ENCODE measurements at places on chromosomes 2 and 18.

- DNase-seq, result no peak
Observed at GRCh38 chr2:207008105-207008990, 69.0 kb downstream of the CPO start.

GRCh38 chr2:54480025-54480424 is 23.9 kb downstream of the SPTBN1 start:
- no peak for DNase-seq

DNA sequence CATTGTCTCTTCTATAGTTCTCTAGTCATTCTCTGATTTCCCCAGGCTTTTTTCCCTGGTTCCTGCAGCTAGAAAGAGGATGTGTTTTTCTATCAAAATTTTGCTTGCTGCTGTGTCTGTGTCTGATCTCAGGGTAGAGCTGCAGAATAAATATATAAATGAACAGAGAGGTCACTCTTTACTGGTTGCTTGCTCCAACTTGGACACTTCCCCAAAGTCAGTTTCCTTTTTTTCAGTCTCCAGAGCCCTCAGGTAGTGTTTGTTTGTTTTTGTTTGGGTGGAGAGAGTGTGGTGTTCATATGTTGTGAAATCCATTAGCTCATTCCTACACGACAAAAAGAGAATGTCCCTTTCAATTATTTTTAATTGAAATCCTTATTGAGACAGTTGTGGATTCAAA is 85.8 kb downstream of the CERS6 start:
- DNase-seq, result no peak

- DNase-seq, result no peak
Observed at GRCh38 chr2:6934758-6935651, 17.8 kb downstream of the RNF144A start.

DNA sequence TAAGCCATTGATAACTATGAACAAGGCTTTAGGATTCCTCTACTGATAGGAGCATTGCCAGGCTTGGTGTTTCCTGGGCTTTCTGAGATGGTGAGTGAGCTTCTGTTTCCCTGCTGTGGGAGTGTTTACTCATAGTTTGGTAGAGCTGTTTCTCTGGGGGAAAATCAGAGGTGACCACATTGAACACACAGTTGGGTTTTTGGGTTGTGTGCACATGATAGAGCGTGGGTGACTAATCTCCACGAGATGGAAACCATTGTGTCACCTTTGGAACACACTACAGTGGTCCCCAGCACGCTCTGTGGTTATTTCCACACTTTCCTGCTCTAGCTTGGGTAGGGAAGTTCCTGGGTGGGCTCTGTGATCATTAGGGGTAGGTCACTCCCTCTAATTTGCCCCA is 5.4 kb downstream of the IL1R1 start:
- DNase-seq, result peak; percentile 66

DNA sequence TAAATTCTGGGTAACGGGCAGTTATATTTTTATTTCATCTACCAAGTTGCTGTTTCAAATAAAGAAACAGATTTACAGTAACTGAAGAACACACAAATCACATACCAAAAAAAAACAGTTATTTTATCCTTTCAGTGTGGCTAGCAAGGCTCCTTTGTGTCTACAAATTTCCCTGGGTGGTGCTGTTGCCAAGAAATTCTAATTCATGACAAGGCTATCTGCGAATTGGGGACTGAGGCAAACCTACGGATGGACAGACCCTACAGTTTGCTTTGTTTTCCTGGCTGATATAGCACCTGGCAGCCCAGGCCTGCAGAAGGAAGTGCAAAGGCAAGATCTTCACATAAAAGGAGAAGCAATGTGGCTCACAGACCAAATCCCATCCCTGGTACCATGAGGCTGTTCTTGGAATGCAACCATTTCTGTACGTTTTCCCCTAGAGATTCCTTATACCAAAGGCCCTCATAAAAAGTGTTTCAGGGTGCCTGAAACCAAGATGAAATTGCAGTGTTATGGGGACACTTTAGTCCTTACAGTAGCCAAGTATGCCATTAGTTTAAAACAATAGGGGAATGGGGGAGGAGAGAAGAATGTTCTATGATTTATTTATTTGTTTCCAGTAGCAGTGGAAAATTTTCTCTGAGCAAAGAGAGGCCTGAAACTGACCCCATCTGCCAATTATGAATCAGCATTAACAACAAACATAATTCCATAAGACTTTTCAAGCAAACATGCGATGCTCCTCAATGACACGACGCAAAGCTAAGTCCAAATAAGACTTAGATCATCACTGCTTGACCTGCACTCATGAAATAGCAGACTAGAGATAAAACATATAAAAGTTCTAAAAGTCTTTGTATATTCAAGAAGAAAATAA is 4.3 kb downstream of the KLF7 start:
- DNase-seq, result no peak

GRCh38 chr2:190303647-190304046 is 16.0 kb downstream of the HIBCH start:
- no peak for DNase-seq

- DNase-seq, result no peak
Observed at GRCh38 chr2:228802181-228803071, 468.7 kb downstream of the PID1 start.

GRCh38 chr2:179428649-179429048 is 164.0 kb upstream of the SESTD1 start:
- no peak for DNase-seq

GRCh38 chr2:160581448-160581847 is 87.8 kb upstream of the RBMS1 start:
- DNase-seq, result no peak

GRCh38 chr2:207156451-207157161 is 9.1 kb downstream of the KLF7 start:
- no peak for DNase-seq

GRCh38 chr18:68148863-68149262 is 566.0 kb downstream of the TMX3 start:
- no peak for DNase-seq

- DNase-seq, result no peak
Observed at GRCh38 chr2:180979749-180980105, 678 bp upstream of the UBE2E3 start.

- DNase-seq, result no peak
Observed at GRCh38 chr2:239394978-239395377, 5.8 kb downstream of the HDAC4 start.

DNA sequence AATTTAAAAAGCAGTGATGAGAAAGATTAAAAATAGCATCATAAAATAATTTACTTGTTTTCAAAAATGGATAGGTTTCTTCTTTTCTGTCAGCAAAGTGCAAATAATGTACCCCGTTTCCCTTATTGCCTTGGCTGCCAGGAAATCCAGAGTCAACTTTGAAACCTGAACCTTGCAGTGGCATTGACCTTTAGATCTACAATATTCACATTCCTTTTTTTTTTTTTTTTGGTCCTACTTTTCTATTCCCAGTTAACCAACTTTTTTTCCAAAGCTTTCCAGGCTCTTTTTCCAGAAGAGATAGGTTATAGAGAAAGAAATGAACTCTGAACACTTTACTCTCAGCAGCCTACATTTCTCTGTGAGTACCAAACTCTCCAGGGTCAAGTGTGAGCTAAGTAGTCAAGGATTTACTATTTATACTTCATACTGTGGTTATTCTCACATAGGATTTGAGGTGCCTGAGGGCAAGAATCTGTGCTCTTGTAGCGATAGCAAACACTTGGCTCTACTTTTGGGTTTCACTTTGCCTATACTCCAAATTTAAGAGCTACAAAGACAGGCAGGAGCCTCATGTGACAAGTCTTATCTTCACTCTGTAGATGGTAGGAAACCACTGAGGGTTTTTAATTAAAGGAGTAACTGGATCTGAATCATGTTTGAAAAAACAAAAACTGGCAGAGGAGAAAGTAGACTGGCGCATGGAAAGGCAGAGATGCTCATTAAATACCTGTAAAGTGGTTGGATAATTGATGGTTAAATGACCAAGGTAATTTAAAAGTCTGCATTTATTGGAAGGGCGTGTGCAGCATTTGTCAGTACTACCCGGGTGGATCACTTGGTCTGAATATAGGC is 63.2 kb upstream of the TMEM17 start:
- DNase-seq, result no peak

GRCh38 chr2:25524507-25524906 is 148.9 kb downstream of the DTNB start:
- DNase-seq, result no peak

- no peak for DNase-seq
Observed at GRCh38 chr2:111185361-111186022, 64.8 kb downstream of the BCL2L11 start.

DNA sequence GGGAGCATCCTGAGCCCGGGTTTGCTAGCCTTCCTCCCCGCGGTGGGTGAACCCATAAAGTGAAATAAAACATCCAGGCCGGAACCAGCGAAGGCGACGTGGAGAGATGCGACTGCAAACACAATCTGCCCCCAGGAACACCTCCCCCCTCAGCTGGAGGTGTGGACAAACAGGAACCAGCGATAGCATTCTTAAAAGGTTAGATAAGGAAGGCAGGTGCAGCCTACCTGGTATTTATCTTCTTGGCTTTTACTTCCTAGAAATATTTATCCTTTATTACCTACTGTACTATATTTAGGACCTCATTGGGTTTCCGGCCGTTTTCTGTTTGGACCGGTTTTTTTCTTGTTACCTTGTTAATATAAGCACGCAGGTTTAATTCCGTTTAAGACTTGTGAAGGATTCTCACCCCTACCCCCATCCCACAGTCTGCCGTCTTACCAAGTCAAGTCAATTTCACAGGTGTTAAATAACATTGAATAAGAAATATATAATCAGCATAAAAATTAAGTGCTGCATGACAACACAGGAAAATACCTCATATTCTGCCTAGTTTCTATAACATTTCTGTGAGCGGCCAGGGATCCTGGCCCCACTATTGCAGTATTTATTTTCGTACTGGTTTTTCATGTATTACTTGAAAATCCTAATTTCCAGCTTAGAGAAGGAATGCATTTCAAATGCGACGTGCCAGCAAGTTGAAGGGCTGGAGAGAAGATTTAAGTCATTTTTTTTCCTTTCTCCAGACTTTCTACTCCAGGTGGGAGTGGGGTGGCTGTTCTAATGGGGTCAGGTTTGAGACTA is 224.0 kb upstream of the ID2 start:
- no peak for DNase-seq

DNA sequence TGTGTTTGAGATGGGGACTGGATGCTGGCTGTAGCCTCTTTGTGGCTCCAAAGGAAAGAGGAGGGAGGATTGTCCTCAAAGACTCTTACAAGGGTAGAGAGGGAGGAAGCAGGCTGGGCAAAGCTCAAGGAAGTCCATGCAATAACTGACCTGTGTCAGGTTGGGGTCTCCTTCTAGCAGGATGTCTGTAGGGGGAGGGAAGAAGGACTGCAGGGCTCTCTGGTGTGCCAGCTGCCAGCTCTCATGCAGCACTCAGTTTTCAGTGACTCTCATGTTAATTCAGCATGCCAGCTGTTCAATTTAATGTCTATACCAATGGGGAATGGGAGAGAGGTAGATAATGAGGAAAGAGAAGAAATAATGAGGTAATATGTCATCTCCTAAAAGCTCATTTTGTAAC is 85.3 kb upstream of the RANBP2 start:
- no peak for DNase-seq

DNA sequence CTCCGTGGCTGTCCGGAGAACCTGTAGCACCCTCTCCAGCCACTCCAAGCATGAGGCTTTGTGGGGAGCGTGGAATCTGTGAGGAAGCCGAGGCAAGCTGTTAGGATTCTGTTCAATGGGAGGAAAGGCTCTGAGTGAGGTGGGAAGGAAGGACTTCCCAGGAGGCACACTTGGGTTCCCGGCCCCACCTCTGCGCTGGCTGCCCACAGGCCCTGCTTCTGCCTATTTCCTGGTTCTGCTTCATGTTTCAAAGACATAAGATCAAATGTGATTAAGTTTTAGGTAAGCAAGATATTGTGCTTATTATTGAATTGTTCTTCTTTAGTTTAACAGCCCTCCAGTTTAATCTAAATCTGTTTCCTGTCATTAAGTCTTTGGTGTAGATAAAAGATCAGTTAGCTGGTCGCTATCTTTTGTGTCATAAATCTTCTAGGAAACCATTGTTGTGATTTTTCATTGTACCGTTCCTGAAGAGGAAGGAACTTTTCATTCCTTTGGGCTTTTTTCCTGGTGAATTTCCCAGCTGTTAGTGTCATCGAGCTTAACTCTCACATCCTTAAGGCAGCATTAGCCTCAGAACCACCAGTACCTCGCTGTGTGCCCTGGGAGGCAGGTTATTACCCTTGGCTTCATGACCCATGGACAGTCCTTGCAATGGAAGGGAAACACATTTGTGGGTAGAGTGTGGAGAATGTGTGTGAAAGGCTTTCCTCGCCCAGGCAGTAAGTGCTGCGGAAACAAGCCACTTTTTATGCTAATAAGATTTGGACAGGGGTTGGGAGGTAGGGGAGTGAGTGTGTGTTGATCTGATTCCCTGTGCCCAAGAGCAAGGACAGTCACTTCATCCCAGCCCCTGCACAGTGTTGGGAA is 61.9 kb upstream of the ALPP start:
- no peak for DNase-seq

DNA sequence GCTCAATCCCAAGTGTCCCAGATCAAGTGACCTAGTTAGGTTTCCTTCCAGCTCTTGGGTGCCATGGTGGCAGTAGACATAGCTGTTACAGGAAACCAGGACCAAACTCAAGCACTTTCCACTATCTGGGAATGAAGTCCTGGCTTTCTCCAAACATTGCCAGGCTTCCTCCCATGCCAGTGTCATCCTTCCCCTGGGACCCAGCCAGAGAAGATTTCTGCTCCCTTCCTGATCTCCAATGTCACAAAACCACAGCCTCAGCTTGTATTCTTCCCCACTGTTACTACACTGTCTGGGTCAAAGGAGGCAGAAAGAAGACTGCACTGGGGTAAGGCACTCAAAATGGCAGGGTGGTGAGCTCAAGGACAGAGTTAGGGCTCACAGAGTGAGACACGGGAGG is 347.1 kb downstream of the TNS1 start:
- no peak for DNase-seq

- DNase-seq, result peak; percentile 34
Observed at GRCh38 chr2:43051338-43051737, 175.1 kb downstream of the ZFP36L2 start.

GRCh38 chr2:9721344-9721743 is 90.5 kb upstream of the YWHAQ start:
- no peak for DNase-seq

DNA sequence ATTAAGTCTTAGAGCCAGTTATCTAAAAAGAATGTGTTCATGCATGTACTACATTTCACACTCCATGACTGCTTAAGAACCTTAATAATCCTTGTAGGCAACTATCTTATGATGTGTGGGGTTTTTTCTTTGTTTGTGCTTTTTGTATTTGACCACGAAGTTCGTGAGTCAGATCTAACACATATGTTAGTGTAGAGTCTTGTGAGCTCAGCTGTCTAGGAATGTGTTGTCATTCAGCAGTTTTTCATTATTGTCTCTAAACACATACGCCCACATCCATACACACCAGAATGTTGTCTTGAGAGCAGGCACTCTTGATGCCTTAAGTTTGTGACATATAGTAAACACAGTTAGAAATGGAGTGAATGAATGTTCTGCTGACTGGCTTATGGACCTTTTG is 38.4 kb downstream of the CAB39 start:
- DNase-seq, result no peak

DNA sequence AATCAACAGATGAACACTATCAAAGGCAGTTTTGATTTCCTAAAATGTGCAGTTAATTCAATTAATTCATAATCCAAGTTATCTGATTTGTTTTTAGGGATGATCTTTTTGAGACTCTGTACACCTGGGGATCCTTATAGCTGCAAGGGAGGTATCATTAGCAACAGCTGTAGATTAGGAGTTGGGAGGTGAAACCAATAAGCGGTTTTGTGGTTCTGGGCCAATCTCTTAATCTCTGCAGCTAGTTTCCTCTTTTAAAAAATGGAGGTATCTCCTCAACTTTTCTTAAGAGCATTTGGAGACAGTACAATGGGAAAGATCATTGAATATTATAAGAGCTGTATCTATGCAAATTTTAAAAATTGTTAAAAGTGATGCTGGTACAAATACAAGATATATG is 126.0 kb downstream of the MC4R start:
- DNase-seq, result no peak

GRCh38 chr2:20365249-20365817 is 14.7 kb upstream of the PUM2 start:
- DNase-seq, result peak; percentile 66
